NCI-H1105 treated with DMSO at 0.1 percent for 48 hours (cell line): ENCODE measurements at places on chromosomes 5 and 9.

DNA sequence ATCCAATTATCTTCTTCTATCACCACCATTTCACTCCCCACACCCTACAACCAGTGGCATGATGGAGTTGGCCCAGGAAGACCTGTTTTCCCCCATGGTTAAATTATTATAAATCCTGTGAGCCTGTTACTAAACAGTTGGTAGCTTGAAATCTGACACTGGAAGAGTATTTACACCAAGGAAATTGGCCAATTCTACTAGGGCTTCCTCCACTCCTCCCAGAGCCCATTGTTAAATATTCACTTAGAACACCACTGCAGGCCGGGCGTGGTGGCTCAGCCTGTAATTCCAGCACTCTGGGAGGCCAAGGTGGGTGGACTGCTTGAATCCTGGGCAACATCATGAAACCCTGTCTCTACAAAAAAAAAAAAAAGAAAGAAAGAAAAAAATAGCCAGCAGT, 32.4 kb upstream of the CKS2 start:
- no peak for DNase-seq

DNA sequence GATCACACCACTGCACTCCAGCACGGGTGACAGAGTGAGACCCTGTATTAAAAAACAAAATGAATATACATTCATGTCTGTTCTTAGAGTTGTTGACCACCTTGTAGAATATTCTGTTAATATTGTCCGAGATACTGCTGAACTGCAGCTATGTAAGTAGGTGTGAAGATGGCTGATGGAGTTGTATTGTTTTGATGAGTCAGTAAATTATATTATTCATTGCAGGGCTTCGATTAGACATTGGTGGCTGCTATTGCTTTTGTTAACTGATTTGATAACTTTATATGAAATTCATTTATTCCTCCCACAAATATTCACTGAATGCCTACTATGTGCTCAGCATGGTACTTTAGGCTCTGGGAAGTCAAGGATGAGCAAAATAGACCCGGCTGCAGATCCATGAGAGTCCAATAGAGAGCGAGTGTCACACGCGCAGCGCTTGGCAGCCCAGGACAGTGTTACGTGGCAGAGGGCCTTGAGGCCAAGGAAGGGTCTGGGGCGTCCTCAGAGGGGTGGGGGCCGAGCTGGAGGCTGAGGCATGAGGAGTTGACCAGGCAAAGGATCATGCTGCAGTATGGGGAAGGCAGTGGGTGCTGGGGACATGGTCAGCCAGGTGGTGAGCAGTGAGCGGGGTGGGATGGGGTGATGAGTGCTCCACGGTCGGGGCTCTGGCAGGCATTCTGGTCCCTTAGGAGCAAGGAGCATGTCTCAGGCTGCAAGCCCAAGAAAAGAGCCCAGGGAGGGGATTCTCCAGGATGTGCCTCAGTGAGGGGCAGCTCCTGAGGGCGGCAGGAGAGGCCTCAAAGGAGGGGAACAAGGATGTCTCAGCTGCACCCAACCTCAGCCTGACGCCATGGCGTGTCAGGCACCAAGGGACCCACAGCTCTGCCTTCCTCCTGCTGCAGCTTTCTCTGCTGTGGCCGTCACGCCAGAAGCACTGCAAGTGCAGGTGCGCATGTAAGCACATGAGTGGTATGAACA, 243.5 kb downstream of the GADD45G start:
- DNase-seq, result no peak

- DNase-seq, result no peak
Measured at GRCh38 chr9:82073551-82074543, 85.3 kb downstream of the SPATA31D1 start.

- no peak for DNase-seq
Measured at GRCh38 chr5:150333400-150333799, 24.1 kb upstream of the TCOF1 start.

- DNase-seq, result no peak
Measured at GRCh38 chr9:37192803-37193202, 72.4 kb downstream of the ZCCHC7 start.

- DNase-seq, result no peak
Measured at GRCh38 chr5:147084702-147085101, 150.1 kb upstream of the STK32A start.

DNA sequence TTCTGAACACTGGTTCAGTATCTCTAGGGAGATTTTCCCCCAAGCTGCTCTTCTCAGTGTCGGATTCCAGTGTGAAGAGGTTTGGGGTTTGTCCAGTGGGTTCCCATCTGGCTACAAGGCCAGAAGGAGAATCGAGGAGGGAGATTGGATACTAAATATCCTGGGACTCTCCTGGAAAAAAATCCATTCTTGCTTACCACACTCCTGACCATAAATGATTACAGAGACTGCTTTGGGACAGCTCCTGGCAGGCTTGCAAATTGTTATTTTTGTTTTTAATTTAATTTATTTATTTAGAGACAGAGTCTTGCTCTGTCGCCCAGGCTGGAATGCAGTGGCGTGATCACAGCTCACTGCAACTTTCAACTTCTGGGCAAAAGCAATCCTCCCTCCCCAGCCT, 4.7 kb upstream of the SUSD1 start:
- no peak for DNase-seq

- no peak for DNase-seq
Measured at GRCh38 chr9:135117281-135117680, 29.8 kb downstream of the OLFM1 start.

- no peak for DNase-seq
Measured at GRCh38 chr5:5676218-5676617, 253.7 kb downstream of the ICE1 start.

DNA sequence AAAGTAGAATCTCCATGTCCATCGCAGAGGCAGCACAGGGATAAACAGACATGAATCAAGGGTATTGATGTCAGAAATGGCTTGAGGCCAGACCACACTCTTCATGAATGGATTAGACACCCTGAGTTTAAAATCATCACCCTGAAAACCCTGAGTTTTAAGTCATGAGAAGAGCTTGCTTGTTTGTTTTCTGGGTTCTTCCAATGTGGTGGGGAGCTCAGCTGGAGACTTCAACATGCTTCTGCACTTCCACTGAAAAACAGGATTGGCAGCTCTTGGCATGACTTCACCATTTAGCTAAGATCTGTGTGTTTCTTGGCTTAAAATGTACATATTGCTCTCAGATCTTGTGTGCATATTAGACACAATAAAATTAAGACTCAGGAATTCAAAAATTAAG, 9.8 kb downstream of the GCNT4 start:
- no peak for DNase-seq

GRCh38 chr9:10134266-10134665, 478.5 kb downstream of the PTPRD start:
- no peak for DNase-seq

GRCh38 chr9:3773362-3774060, 247.7 kb upstream of the RFX3 start:
- DNase-seq, result no peak

GRCh38 chr9:131238402-131239021, 37.8 kb downstream of the FAM78A start:
- no peak for DNase-seq

DNA sequence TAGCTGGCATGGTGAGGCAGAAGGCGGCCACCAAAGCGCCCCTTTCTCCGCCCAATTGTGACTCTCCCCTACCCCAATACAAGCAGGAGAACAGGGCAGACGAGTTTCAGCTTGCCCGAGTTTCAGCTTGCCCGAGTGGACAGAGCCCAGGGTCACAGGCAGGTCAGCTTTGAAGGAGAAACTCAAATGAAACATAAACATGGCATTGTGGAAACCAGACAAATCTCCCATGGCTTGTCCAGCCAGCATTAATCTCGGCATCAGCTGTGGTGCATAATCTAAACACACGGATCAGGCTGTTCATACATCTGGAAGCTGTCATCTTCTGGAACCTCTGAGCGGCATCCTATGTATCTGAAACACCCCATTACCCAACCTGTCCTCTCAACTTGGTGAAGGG, 16.9 kb downstream of the PTCH1 start:
- DNase-seq, result no peak

DNA sequence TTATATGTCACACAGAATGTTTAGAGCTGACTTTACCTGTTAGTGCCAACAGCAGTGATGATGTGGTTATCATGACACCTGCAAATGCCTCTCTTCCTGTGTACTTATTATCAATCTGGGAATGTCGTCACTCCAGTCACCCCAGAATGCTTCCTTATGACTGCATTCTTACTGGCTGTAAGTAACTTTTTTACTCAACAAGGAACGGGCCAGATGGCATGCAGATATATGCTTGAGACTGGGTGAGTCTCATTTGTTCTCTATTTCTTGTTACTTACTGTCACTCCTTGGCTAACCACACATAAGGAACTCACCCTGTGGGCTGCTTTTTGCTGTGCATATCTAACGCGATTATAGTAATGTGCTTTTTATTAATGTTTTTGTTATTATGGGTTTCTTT, 385.5 kb upstream of the MEF2C start:
- no peak for DNase-seq

GRCh38 chr5:6674886-6675285, 38.3 kb upstream of the TENT4A start:
- DNase-seq, result no peak

DNA sequence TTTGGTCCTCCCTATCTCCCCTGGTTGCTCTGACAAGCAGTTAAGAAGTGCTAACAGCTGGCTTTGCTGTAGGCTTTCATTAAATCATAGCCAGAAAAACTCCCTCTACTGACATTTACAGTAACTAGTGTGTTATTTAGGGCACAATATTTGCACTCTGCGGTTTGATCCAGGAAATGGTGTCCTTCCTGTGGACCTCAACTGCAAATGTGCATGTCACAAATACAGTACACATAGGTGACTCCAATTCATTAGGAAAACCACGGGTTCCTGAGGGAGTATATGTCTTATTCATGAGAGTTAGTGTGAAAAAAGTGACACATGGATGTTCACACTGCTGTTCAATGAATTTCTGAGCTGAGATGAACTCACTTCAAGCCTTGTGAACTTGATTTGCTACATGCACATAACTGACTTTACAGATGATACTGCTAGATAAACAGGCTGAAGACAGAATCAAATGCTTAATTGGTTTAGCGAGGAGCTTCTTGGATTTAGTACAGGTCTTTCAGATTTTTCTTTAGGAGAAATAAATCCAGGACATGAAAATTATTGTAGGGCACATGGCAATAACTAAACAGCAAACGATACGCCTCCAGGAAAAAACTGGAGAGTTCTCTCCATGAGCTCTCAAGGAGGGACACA, 281.5 kb downstream of the EFNA5 start:
- no peak for DNase-seq

GRCh38 chr9:37761511-37761910, 7.9 kb downstream of the TRMT10B start:
- DNase-seq, result no peak

DNA sequence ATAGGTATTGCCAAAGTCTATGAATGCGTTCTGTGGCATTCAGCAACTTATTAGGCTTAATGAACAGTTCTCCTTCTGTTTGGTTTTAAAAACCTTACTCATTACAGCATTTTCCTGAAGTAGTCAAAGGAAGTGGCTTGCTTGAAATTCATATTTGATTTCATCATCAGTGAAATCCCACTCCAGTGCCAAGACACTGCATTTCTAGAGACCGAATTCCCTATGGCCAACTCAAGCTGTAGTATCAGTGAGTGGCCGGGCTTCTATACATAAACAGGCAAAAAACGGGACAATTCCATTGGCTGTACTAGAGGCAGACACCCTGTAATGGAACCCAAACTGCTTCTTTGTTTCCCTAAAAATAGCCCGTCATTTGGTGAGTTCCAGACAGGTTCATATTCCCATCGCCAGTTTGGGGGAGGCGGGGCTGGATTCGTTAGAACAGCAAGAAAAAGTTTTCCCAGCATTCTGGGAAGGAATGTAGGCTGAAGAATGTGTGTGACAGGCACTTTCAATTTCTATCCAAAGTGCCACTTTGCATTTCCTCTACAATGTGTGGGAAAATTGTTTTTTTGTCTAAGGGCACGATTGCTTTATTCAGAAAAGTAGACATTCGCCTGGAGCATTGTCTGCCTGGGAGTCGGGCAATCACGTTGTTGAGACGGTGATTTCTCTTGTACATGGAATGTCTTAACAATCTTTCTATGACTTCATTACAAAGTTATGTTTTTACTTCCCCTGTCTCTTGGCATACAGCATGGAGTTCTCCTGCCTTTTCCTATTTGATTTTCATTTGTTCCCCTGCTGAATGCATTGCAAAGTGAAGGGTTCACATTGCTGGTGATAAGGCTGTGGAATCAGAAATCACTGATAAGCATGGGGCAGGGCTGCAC, 141.8 kb upstream of the MAST4 start:
- DNase-seq, result no peak

- no peak for DNase-seq
Measured at GRCh38 chr5:6556089-6556801, 76.6 kb downstream of the NSUN2 start.

DNA sequence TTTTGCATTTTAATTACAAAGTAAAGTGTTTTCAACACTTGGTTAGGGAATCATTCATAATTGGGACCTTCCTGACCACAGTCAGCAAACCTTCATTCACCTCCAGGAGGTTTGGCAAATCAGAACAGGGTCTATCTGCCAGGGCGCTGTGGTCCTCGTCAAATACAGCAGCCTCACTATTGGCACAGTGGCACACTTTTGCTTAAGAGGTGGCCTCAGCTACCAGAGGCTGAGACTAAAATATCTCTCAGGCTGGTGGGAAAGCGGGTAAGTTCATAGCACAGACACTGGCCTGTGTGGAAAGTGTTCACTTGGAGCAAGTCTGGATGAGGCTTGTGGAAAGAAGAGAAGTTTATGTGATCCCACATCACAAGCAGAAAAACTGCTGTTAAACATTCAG, 268.6 kb upstream of the DAPK1 start:
- no peak for DNase-seq

GRCh38 chr5:122985006-122985700, 51.4 kb downstream of the PPIC start:
- no peak for DNase-seq

DNA sequence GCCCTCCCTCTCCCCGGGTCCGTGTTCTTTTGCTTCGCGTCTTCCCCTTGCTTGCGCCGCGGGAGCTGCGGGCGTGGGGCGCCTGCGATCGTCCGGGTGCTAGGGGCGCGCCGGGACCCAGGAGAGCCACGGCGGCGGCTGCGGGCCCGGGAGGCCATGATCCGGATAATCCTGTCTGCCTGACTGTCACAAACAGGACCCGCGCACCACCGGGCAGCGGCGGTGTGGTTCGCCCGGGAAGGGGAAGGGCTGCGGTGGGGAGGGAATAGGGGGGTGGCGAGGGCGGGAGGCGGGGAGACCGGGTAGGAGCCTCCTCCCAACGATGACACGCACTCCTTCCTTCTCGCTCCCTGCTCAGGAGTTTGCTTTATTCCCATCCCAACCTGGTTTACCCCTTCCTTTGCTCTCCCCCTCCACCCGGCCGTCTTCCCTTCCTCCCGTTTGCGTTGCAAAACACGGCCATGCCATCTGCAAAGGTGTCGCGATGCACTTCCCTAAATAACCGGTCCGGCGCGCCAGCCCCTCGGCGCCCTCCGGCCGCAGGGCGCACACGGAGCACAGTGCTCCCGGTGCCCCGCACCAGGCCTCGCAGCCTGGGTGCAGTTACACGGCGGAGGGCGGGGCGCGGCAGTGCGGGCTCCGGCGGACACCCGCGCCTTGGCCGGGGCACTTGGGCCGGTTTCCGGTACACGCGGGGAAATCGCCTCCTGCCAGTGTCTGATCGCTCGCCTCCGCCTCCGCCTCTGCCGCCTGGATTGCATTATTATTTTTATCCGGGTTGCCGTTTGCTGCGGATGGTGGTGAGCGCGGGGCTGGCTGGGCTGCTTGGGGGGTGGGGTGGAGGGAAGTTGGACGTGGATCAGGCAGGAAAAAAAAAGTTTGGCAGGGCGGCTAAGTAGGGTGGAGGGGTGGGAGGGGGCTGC, 1.5 kb downstream of the SMARCA2 start:
- DNase-seq, result peak; percentile 36
